NCI-H748 treated with DMSO at 0.1 percent for 48 hours (cell line): ENCODE measurements at places on chromosomes 4 and X.

- DNase-seq, result no peak
These were observed 94.2 kb downstream of the PHEX start for GRCh38 chrX:22126327-22126726.

- DNase-seq, result peak; percentile 65
These were observed 69.9 kb downstream of the COX7B2 start for GRCh38 chr4:46839128-46839527.

GRCh38 chrX:122187069-122187713, 996.9 kb upstream of the GRIA3 start:
- DNase-seq, result no peak

DNA sequence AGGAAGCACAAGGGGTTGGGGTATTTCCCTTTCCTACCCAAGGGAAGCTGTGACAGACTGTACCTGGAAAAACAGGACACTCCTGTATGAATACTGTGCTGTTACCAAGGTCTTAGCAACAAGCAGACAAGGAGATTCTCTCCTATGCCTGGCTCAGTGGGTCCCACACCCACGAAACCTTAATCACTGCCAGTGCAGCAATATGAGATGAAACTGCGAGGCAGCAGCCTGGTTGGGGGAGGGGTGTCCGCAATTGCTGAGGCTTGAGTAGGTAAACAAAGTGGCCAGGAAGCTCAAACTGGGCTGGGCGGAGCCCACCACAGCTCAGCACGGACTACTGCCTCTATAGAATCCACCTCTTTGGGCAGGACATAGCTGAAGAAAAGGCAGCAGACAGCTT, 197.7 kb downstream of the INPP4B start:
- DNase-seq, result peak; percentile 5

- no peak for DNase-seq
These were observed 274.4 kb upstream of the RASGEF1B start for GRCh38 chr4:81746071-81746470.

GRCh38 chr4:109327641-109328040, 25.2 kb upstream of the COL25A1 start:
- DNase-seq, result no peak

GRCh38 chr4:60780874-60781273, 419.3 kb upstream of the ADGRL3 start:
- no peak for DNase-seq
